ENCODE measurements at places on chromosomes 4 and X. TPM values are rescaled to one million over a fixed set of nuclear protein-coding genes. Genes with fewer than 3 reads are reported as not detected.
A peak's percentile ranks its signal among the peaks of the same experiment; 100 is the strongest.

Gene CFAP47
- 0.09 TPM for total RNA-seq

- DNase-seq: no peak
Observed at GRCh38 chr4:96593422-96593821, 753.5 kb downstream of the PDHA2 start.

Gene SPANXA1
- total RNA-seq: not detected

DNA sequence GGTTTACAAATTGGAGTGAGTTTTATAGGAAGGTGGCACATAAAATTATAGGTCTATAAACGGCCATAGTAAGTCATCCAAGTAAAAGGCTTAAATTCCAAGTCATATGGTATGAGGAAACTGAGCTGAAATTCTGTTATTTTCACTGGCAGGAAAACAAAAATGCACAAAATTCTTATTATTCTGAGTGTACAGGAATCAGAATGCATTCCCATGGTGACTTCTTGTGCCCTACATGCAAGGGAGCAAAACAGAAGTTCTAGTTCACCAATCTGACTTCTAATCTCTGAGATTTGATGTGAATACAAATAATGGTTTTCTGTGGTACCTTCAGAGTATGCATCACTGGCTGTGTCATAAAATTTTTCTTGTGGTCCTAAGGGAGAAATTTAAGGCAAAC, 102.9 kb downstream of the CLCN4 start:
- DNase-seq: no peak

DNA sequence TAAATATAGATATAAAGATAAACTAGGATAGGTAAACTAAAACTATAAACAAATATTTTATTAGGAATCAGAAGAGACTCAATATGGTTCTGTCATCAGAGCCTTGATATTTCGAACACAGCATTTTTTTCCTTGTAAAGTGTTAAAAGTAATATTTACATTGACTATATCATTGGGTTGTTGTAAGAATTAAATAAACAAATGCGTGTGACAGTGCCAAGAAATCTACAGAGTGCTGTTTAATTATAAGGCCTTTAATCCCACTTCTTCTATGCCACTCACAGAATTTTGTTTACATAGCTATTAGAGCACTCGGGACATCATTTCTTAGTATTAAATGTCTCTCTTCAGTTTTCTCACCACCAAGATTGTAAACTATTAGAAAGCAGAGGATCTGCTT, 807.4 kb downstream of the FSTL5 start:
- DNase-seq: no peak

DNA sequence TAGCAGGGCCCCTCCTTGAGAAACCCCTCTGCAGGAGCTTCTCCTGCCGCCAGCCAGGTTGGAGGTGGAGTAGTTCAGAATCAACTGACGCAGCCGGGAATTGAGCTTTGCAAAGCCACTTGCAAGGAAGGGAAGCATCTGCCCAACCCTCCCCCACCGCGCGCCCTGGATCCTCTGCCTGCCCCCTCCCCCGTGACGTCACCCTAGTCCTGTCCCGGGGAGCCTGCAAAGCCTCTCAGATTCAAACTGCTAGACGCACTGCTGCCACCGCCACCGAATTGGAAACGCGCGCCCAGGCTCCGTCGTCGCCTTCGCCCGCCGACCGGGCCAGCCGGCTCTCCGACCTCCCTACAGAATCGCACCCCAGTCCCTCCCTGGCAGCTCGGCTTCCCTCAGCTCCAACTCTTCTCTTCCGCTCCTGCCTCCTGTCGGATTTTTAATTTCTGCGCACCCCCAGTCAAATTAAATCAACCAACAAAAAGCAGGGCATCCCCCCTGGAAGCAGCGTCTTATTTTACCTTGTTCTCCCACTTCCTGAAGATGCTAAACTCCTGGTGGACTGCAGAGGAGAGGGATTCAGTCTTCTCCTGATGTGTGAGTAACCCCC, 3.8 kb downstream of the SLITRK2 start:
- DNase-seq: no peak

Gene DIPK2B
- 25.4 TPM for total RNA-seq

- DNase-seq: no peak
Observed at GRCh38 chrX:73126240-73126639, 46.9 kb upstream of the PABPC1L2A start.

Gene TSR2
- total RNA-seq: 46.3 TPM

Gene PASD1
- not detected for total RNA-seq

Gene HSD17B13
- 0.14 TPM for total RNA-seq

Gene POLR2B
- total RNA-seq: 155 TPM

Gene NR3C2
- total RNA-seq: 10.0 TPM

DNA sequence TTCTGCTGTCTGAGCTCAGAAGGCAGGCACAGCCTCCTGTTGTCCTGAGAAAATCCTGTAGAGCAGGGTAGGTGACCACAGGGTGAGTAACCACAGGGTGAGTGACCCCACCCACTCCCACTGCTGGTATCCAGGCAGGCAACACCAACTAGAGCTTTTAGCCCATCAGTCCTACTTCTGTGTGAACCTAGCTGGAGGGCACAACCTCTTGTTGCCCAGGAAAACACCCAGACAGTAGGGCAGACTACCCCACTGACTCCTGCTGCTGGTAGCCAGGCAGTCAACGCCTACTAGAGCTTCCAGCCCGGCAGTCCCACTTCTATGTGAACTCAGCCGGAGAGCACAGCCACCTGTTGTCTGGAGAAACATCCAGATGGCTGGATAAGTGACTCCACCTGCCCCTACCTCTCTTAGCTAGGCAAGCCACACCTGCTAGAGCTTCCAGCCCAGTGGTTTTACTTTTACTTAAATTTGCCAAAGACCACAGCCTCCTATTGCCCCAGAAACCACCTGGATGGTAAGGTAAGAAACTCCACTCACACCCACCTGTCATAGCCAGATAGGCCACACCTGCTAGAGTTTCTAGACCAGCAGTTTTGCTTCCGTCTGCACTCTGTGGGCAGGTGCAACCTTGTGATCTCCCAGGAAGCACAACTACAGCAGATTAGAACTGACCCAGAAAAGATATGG, 371.6 kb downstream of the INPP4B start:
- DNase-seq: no peak

Gene CT45A5
- not detected for total RNA-seq

Gene GATA1
- total RNA-seq: not detected

DNA sequence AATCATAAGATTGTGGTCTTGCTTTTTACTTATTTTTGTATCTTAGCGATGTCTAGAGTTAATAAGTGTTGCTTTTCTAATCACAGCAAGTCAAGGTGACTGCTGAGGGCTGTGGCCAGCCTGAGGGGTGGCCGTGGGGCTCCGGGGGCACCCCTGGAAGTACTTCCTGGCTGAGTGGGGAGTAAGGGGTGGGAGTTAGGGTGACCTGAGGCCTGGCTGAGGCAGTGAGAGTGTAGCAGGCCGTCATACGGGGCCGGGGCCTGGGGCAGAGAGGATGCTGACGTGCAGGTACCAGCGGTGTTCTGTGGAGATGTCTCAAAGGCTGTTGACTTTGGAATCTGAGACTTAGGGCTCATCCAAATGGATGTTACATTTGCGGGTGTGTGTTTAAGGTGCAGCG, 29.3 kb downstream of the PIGG start:
- no peak for DNase-seq

- DNase-seq: no peak
Observed at GRCh38 chrX:113514906-113515305, 674.3 kb upstream of the AMOT start.

GRCh38 chrX:100928660-100929613, at the start of gene XKRX:
XKRX (minus strand) TSS chrX:100928917; CDS start chrX:100928304, 613 bp downstream.
- peak; percentile 19 for DNase-seq

Gene ITIH6
- not detected for total RNA-seq

Gene PORCN
- 5.9 TPM for total RNA-seq

Gene HS6ST2
- total RNA-seq: 1.8 TPM

Gene SULT1E1
- total RNA-seq: not detected

- no peak for DNase-seq
Observed at GRCh38 chrX:34382416-34382815, 250.3 kb upstream of the FAM47A start.

Gene ADGRL3
- total RNA-seq: 411 TPM

DNA sequence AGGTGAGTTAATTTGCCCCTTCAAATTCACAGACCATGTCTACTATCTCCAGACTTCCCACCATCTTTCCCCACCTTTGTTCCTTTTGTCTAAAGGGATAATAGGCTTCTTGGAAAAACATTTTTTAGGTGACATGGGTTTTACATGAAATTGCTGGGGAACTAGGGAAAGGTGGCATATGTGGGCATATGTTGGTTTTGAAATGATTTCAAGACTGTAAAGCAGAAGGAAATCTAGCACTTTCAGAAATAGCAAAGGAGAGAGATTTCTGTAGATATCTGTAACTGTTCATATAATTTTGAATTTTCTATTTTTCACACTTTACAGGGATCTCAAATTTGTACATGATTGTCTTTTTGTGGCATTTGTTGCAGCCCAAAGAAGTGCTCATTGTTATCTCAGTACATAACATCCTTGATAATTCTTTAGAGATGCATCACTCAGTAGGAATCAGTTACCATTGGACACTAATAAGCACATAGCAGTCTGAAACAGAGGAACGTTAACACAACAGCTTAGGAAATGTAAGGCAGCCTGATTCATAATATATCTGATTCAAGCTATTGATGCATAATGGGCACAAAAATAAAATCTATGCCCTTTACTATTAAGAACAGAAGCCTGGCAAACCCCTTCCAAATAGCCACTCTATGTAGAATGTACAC, 659.7 kb downstream of the CENPC start:
- no peak for DNase-seq

GRCh38 chrX:80810365-80810978, 795 bp upstream of the BRWD3 start:
- no peak for DNase-seq

Measured in uterus (tissue), 4 donors.